ENCODE measurements at places on chromosomes 1 and 21.

GRCh38 chr1:64187646-64188045 lies 15.8 kb upstream of the UBE2U start:
- DNase-seq, result no peak

- no peak for DNase-seq
Observed at GRCh38 chr1:31752258-31752657, 11.9 kb downstream of the ADGRB2 start.

DNA sequence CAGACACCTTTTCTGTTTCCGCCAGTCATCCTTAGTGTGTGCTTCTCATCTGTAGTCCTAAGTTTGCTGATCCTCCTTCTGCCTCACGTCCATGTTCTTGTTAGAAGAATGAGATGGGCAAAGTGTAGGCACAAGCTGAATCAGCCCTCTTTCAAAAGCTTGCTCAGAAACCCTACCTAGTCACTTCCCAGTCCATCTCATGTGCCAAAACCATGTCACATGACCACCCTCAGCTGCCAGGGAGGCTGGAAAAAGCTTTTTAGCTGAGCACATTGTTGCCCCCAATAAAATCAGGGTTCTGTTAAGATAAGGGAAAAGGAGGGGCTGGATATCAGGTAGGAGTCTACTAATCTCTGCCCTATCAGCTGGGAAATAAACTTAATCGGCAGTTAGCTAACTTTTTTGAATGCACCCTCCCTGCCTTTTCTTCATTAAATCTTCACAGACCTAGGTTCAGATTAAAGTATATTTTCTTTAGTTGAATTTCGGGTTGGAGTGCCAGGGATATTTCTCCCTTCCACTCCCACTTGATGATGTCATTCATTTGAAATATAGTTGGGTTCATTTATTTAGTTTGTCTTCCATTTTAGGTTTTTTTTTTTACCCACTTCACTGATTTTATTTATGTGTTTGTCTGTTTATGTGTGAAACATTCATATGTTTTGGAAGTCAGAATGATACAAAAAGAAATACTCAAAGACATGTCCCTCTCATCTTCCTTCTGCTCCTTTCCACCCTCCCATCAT lies 129.2 kb downstream of the ROR1 start:
- no peak for DNase-seq

DNA sequence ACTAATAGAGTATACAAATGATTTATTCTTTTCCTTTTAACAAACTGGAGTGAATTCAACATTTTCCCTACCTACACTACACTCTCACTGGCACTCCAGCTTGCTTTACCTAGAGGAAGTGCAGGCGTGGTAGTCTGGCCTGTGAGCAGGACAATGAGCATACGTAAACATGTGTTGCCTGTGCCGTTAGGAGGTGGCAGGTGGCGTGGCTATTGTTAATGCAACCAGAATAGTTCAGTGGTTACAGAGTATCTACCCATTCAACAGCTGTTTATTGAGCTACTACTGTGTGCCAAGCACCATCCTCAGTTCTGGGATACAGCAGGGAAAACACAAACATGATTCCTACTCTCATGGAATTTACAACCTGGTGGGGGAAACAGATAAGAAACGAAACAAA lies 299.7 kb upstream of the KAZN start:
- no peak for DNase-seq

DNA sequence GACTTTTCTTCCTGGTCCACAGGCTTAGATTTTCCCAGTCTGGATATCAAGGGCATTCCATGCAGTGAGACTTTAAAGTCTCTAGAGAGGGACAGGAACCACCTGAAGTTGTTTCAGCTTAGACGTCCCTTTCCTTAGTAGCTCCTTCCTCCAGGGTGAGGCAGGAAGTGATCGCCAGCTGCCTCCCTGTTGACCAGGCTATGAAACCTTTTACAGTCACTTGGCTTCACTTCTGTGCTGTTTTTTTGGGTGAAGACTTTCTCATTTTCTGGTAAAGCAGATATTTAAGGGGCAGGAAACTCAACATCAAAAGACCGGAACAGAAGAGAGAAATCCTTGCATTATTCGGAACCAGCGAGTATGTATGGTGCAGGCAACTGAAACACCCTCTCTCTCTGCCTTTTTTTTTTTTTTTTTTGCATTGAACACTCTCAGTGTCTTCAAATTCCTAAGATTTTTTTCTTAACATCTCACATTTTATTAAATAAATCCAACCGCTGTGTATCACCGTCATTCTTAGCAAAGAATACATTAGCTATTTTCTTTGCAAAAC lies 234.6 kb upstream of the IRF2BP2 start:
- no peak for DNase-seq

- DNase-seq, result no peak
Observed at GRCh38 chr1:217333939-217334338, 297.0 kb downstream of the GPATCH2 start.

GRCh38 chr1:169326956-169327268 lies 40.7 kb downstream of the NME7 start:
- no peak for DNase-seq

DNA sequence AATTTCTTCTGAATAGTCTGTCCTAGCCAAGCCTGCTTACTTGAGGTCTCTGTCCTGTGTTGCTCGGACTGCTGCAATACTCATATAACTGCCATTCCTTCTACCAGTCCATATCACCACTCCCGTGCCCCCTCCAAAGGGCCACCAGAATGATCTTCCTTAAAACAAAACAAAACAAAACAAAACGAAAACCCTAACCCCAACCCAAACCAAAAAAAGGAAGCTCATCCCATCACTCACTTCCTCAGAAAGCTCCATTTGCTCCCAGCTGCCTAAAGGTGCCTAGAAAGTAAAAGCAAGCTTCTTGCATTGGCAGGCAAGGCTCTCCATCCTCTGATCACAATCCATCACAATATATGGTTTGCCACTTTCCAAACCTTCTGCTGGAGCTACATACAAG lies 20.3 kb downstream of the USP24 start:
- no peak for DNase-seq

- DNase-seq, result no peak
Observed at GRCh38 chr1:41473738-41474362, 10.6 kb downstream of the EDN2 start.

DNA sequence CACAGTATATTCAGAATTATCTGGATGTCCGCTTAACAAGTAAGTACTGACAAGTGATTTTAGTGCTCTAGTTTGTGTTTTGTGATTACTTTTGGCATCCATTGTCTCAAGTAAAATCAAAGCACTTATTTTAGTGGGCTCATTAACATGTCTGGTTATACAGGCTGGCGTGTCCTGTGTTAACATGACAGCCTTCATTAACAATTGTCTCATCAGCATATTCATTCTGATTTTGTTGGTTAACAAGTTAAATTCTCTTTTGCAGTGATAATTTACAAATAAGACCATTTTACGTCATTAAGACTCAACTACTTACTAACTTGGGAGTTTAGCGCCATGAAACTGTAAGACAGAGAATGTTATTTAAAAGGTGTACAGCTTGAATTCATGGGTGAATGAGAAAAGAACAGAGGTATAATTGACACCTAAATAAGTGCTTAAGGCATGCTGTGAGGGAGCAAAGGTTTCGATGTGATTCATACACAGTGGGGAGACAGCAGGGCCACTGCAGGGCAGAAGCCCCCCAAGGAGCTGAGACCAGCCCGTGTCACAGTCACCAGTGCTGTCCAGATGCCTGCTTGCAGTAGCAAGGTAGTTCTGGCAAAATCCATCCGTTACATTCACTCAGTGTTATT lies 22.4 kb downstream of the TAF5L start:
- no peak for DNase-seq

DNA sequence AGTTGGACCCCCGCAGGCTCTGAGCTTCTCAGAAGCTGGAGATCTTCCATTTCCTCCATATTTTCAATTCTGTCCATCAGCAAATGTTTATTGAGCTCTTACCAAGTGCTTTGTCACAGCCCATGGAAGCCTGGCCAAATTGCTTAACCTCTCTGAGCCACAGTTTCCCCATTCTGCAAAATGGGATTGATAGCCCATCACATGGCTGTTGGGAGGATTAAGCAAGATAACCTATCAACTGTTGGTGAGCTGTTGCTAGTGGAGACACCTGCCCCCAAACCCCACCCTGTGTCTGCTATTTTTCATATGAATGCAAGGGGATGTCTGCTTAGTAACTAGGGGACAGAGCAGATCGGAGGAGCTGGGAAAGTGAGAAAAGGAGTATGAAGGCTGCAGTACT lies 38.3 kb downstream of the CD34 start:
- no peak for DNase-seq

DNA sequence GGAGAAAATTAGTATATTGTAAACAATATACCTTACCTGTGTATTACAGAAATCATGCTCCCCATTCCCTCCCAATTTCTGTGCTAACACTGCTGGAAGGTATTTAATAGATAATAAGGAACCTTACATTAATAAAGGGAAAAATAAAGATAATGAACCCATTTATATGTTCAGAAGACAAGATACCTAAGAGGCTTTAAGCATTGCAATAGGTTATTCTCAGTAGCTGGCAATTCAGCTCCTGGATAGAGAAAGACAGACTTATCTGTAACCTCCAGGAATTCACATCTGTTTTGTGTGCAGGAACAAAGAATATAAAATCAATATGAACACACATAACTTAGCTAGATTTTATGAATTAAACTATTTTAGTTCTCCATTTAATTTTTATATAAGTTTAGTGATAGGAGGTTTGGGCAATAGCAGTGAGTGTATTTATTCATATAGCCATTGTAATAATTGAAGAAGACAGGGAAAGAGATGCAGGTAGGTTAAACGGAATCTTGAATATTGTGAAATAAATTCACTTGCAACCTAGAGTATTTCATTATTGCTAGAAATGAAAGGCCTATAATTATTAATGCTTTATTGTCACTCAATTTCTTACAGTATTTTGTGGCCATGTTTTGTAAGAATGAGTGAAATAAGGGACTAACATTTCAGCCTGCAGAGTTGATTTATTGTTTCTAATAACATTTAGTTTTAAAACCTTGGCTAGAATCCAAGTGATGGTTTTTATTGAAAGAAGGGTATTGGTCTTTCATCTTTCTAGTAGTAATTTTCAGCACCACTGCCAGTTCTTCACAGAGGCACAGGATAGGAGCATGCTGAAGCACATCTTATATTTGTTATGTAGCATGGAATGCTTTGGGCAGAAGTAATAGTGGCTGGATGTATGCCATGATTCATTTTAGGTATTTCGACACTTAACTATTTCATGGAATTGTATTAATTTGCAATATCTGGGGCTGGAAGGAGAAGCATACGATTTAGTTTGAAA lies 1.5 kb downstream of the XPR1 start:
- no peak for DNase-seq

DNA sequence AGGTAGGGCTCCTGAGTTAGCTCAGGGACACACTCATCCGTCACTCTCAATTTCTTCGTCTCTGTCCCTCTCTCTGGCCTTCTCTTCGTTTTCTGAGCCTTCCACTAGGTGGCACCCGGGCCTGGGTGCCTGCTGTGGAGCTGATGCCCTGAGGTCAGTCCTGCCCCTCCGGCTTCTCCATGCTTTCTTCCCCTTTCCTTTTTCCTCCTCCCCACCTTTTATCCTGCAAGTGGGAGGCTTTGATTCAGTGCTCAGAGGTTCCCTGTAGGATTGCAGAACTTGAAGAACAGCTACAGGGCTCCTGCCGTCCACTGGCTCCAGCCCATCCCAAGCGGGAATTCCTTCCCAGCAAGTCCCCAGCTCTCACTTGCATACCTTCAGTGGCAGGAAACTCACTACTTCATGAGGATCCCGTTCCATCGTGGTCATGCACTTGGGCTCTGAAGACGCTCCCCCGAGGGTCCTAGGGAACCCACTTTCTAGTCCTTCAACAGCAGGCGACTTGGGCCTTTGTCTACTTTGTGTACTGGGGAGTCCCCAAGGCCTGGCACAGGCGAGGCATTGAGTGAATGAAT lies 45.6 kb downstream of the SRRM1 start:
- DNase-seq, result peak; percentile 34

DNA sequence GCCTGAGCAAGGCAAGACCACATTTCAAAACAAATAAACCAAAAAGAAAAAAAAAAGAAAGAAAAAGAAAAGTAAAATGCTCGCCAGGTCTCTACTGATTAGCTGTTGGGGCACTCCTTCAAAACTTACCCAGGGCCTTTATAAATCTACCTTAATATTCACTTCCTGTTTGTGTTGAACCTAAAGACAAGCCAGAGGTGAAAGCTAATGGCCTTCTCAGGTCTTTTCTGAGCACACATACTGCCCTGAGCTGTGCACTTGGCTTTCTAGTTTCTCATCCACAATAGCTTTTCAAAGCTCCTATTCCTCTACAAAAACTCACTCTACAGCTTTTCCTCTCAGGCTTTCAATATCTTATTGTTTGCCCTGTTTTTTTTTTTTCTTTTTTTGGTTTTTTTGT lies 50.5 kb downstream of the RNF115 start:
- DNase-seq, result no peak

DNA sequence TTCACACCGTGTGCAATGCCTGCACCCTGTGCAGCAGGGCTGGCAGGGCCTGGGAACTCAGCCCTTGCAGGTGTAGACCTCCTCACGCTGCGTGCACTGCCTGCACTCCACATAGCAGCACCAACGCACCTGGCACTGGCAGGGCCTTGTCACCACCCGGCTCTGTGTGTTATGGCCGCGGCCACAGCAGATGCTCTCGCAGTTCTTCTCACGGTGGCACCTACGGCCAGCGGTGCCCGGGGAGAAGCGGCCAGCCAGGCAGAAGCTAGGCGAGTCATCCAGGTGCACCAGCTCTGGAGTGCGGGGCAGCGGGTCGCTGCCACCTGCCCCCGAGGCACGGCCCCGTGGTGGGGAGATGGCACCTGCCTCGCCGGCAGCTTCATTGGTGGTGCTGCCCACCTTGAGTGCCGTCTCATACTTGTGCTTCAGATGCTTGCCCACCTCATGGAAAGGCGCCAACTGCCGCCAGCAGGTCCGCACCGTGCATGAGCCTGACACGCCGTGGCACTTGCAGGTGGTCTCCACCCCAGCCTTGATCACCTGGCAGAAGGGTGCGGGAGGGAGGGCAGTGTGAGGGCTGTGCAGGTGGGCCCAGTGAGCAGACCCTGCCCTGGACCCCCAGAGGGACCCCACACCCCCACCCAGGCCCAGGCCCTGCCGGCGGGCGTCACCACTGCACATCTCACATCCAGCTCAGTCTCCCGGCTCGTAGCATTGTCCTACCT lies 26.1 kb downstream of the WNT9A start:
- DNase-seq, result no peak

DNA sequence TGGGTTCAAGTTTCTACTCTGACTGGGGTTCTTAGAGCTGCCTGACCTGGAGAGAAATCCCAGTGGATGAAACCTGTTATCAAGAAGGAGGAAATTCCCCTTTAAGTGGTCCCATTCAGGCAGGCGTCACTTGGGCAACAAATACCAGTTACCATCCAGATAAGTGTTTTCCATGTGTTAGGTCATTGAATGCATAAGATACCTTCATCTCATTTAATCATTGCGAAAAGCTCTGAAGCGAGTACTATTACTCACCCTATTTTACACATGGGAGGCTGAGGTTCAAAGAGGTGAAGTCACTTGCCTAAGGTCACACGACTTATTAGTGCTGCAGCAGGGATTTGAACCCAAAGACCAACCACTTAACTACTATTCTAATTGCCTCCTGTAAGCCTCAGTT lies 45.5 kb upstream of the RPL11 start:
- no peak for DNase-seq

- no peak for DNase-seq
Observed at GRCh38 chr1:202186327-202186726, 7.3 kb upstream of the LGR6 start.

GRCh38 chr1:221912230-221912629 lies 170.3 kb upstream of the DUSP10 start:
- DNase-seq, result no peak

- no peak for DNase-seq
Observed at GRCh38 chr1:14466006-14466405, 132.5 kb upstream of the KAZN start.

Data from stimulated activated CD8-positive, alpha-beta memory T cell treated with anti-CD3 and anti-CD28 coated beads, Interleukin-7, amount 100 ng/mL, for 1 hour (primary cell).